Kidney epithelial cell (primary cell): ENCODE measurements at places on chromosomes 11 and 22.

GRCh38 chr22:24510637-24511625 is 15.8 kb downstream of the UPB1 start:
- DNase-seq, result no peak

DNA sequence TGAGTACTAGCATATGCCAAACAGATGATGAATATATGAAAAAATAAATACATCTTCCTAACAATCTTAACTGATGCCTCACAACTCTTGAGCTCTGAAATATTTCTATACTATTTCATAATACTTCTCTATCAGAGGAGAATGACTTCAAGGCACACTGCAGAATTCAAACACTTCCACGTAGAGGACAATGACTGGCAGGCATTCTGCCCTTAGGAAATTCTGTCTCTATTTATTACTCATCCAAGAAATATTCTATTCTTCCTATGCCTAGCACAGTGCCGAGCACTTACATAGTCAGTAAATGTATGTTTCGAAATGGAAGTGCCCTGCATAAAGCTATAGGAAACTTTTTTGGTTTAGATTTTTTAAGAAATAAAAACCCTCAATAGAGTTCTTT is 809.1 kb downstream of the DLG2 start:
- DNase-seq, result no peak

GRCh38 chr11:69892237-69892985 is 73.2 kb upstream of the FGF3 start:
- DNase-seq, result no peak

- no peak for DNase-seq
These were observed 346.0 kb upstream of the PLET1 start for GRCh38 chr11:112606656-112607055.

GRCh38 chr11:12785901-12786300 is 111.7 kb downstream of the TEAD1 start:
- DNase-seq, result no peak

- no peak for DNase-seq
These were observed 56.6 kb upstream of the FDX1 start for GRCh38 chr11:110373051-110373702.
